ENCODE measurements at places on chromosomes 2 and 18.

GRCh38 chr18:69978732-69979715, 31.4 kb upstream of the CD226 start:
- DNase-seq = no peak

GRCh38 chr2:27281442-27281841, 787 bp upstream of the TRIM54 start:
- no peak for DNase-seq

GRCh38 chr2:127592761-127593227, 53.2 kb upstream of the GPR17 start:
- no peak for DNase-seq

DNA sequence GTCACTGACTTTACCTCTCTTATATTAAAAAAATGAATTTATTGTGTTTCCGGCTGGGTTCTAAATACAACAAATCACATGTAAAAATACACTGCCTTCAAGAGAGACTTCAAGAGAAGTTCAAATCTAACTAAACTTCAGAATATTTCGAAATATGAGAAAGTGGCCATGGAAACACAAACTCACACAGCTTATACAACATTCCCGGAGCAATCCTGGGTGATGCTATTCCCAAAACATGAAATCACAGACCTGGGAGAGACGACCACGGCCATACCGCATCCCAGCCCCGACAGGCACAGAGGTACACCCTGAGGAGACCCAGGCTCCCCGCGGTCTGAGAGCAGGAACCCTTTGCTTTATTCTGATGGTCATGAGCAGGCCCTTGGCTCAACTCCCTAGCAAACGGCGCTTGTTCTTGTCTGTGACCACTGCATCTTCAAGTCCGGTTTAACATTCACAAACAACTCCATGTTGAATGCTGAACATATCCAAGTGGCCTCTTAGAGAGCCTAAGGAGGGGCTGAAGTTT, 185.4 kb upstream of the REV1 start:
- DNase-seq = no peak

DNA sequence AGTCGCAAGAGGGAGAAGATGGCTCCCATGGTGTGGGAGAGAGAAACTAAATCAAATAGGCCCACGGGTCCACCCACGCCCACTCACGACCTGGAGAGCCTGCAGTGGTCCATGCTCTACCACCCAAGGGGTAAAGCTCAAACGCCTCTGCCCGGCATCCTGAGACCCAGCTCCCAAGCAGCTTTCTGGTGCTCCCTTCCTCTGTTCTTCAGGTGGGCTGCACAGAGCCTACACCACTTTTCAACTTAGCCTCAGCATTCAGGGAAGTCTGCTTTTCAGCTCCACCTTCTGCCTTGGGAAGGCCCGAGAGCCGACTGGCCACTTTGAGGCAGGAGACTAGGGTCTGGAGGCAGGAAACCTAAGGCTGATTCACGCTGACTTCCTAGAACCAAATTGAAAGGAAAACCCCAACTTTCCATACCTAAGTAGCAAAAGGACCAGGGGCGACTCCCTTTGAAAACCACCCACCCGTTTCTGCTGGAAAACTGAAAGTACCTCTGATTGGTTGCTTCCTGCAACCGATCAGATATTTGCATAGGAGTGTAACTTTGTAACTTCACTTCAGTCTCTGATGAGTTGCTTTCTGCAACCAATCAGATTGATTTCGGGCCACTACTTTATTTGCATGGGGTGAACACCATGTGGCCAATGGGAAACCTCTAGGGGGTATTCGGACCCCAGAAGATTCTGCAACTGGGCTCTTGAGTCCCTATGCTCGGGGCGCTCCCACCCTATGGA, 26.8 kb upstream of the SPATA3 start:
- DNase-seq = no peak

- DNase-seq = no peak
These were observed 141.2 kb downstream of the PID1 start for GRCh38 chr2:229129738-229130371.

DNA sequence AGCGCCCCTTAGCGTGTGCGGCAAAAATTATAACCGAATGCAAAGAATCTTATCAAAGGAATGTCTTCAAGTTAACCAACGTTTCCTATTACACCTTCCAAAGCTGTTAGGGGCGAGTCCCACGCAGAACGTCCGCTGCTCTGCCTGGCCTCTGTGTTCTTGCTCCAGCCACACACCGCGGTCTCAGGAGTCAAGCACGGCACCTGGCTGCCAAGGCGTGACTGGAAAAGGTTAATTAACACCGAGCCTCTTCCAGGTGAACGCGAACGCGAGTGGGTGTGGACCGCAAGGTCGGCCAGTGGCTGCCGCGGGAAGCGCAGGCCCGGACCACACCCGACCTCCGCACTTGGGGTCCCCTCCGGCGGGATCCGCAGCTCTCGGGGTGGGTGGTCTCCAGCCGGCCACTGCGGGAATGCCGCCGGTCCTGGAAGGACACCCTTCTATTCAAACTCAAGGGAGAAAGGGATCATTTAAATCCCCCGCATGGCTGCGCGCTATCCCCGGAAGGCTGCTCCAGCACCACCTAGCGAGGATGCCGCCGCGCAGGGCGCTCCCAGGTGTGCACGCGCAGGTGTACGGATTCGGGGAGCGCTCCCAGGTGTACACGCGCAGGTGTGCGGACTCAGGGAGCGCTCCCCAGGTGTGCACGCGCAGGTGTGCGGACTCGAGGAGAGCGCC, 830 bp downstream of the CYB5A start:
- DNase-seq = peak; percentile 71

GRCh38 chr2:73997813-73998212, 13.1 kb downstream of the TET3 start:
- no peak for DNase-seq

- DNase-seq = no peak
These were observed 2.3 kb downstream of the HES6 start for GRCh38 chr2:238237431-238238135.

GRCh38 chr2:83113953-83114352, 1345.1 kb downstream of the SUCLG1 start:
- DNase-seq = no peak

DNA sequence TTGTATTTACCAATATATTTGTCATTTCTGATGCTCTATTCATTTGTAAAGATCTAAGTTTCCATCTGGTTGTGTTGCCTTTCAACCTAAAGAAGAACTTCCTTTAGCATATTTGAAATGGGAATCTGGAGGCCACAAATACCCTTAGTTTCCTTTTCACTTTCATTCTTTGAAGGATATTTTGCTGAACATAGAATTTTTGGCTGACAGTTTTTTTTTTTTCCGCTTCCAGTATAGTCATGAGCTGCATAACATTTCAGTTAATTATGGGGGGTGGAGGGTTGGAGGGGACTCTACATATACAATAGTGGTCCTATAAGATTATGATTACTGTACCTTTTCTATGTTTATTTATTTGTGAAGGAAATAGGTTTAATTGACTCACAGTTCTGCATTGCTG, 83.9 kb downstream of the CERS6 start:
- no peak for DNase-seq

DNA sequence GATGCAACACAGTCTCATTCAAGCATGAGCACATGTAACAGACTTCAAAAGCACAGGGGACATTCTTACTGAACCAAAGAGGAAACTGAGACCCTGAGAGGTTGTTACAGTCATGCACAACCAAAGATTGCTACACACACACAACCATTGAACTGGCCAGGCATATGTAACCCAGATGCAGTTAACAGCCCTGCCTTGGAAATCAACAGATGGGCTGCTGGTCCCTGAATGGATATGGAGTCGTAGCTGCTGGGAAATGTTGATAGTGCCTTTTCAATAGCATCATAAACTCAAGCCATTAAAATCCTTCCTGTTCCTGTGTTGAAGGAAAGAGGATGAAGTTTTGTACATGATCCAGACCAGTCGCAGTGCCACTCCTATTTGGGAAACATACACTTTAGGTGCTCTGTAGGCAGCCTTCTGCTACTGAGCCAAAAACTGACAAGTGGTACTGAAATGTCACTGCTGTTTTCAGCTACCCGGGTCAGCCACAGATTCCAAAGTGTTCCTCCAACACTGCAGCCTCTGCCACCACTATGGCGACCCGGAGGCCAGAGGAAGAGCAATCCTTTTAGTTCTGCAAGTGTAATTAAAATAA, 143.9 kb downstream of the CCBE1 start:
- no peak for DNase-seq

DNA sequence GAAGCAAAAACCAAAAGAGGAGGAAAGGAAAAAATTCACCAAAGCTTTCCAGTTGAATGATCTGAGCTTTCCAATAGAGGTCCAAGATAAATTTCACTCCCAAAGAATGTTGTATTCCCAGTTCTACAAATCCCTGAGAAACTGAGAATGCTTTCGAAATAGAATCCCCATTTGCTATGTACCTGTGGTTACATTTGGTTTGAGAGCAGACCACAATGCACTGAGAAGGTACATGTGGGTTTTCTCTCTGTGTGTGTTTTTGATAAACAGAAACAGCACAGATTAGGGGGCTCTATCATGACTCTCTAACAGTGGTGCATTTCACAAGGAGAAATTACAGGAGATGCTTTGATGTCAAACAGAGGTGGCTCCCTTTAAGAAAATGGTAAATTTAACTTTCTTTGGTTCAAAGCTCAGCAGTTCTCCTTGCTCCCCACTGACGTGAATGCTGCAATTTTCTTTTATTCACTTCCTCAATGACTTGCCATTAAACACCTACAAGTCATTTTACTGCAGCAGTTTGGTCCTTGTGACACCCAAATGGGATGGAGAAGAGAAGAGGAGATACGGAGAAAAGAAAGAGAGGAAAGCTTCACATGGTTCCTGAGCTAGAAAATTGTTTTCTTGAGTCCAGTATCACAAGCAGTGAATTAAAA, 108.7 kb downstream of the EPHA4 start:
- no peak for DNase-seq

DNA sequence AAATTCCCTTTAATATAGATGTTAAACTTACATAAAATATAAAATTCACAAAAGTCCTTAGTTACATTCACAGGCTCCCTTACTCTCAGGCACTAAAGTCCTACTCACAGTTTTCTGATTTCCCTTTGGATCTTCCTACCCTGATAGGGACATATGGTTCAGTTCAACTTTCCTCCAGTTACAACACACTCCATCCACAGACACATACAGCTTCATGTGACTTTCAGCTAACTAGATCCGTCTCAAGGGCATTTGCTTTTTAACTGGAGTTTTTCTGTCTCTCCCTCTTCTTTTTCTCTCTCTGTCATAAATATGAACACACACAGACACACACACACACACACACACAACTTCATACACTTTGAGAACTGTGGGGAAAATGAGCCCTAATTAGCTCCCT, 419.2 kb downstream of the LRP1B start:
- DNase-seq = no peak

GRCh38 chr2:117984208-117984607, 29.7 kb downstream of the CCDC93 start:
- DNase-seq = no peak

- no peak for DNase-seq
These were observed 216.9 kb upstream of the FSHR start for GRCh38 chr2:49371128-49371701.

GRCh38 chr2:4980995-4981394, 711.2 kb upstream of the SOX11 start:
- DNase-seq = no peak

DNA sequence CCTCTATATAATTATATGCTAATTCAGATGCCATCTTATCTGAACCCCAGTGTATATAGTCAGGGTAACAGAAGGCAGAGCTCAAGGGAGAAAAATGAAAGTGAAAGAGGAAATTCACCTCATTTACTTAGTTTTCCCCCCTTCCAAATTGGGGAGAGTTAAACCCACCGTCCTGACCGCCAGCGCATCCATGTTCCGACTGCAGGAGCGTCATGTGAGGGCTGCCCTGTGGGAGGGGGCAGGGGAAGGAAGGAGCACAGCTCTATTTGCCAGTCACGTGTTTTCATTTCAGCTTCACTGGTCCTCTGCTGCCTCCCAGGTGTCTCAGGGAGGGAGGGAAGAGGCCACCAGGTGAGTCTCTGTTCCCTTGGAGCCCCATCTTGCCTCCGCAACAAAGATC, 13.2 kb downstream of the CNNM4 start:
- no peak for DNase-seq

- no peak for DNase-seq
These were observed 73.1 kb downstream of the SPATS2L start for GRCh38 chr2:200379481-200380090.

DNA sequence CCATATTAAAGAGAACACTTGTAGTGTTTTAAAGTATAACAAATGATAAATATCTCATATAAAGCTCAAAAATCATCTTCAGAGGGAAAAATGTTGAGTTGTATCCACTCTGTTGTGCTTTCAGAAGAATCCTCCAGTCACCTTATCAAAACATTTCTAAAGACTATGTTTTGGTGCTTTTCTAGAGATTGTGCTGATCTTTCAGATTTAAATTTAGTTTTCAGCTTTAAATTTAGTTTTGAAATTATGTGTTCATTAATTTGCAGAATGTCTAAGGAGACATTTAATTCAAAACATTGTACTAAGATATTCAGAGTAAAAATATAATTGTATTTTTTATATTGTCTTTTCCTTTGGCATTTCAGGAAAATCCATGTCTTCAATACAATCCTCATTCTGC, 303.1 kb upstream of the KYNU start:
- DNase-seq = no peak

- DNase-seq = no peak
These were observed 210.3 kb upstream of the RBMS1 start for GRCh38 chr2:160703648-160704585.

GRCh38 chr2:186771850-186772463, 77.0 kb downstream of the ZSWIM2 start:
- DNase-seq = peak; percentile 83

- DNase-seq = peak; percentile 68
These were observed 43.6 kb upstream of the VPS54 start for GRCh38 chr2:64062840-64063239.

Data from Caco-2 (cell line).